ENCODE measurements at places on chromosomes 11 and 22. TPM values are rescaled to one million over a fixed set of nuclear protein-coding genes. Genes with fewer than 3 reads are reported as not detected.

The TRPC6 gene
- 29.3 TPM for polyA plus RNA-seq

The NLRP10 gene
- not detected for polyA plus RNA-seq

- DNase-seq: no peak
These were observed 65.1 kb upstream of the PPARA start for GRCh38 chr22:46084943-46085827.

DNA sequence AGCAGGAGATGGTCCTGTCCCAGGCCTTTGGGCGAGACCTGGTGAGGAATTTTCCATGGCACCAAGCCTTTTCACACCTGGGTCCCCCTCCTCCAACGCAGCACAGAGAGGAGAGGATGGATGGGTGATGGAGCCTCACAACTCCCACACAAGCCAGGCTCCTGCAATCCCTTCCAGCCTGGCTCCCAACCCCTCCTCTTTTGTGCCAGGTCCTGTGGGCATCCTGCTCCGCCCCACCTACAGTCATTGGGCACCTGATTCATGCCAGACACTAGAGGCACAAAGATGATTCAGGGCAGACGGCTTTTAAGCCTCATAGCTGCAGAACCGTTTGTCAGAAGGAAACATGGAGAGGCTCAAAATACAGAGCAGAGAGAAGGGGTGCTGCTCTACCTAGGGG is 16.1 kb upstream of the MYRF start:
- no peak for DNase-seq

GRCh38 chr11:112499153-112499880 is 238.7 kb upstream of the PLET1 start:
- no peak for DNase-seq

GRCh38 chr22:22033803-22034468 is 51.3 kb upstream of the TOP3B start:
- DNase-seq: no peak
